Airway epithelial cell (primary cell): ENCODE measurements at places on chromosomes 7 and 10. TPM values are rescaled to one million over a fixed set of nuclear protein-coding genes. Genes with fewer than 3 reads are reported as not detected.

ANKRD26 gene
- 2.2 and 3.0 TPM in 2 replicates for total RNA-seq

CUTC gene
- total RNA-seq: 18.9 and 32.0 TPM in 2 replicates

ZNF425 gene
- total RNA-seq: 2.1 and 2.8 TPM in 2 replicates

GBX1 gene
- total RNA-seq: not detected in 2 replicates

STEAP1B gene
- total RNA-seq: 0.63 and 0.70 TPM in 2 replicates

PCDH15 gene
- not detected in 2 replicates for total RNA-seq

CCL24 gene
- not detected in 2 replicates for total RNA-seq

LBX1 gene
- not detected in 2 replicates for total RNA-seq

ITPRID1 gene
- 0.14 TPM in 1 of 2 replicates, not detected in the other for total RNA-seq

NUP42 gene
- total RNA-seq: 18.1 and 30.0 TPM in 2 replicates

COL28A1 gene
- total RNA-seq: under 0.01 and 0.05 TPM in 2 replicates

LLCFC1 gene
- not detected in 2 replicates for total RNA-seq

PSAP gene
- 482 and 505 TPM in 2 replicates for total RNA-seq

HOXA3 gene
- not detected in 2 replicates for total RNA-seq

AGAP4 gene
- total RNA-seq: 5.5 and 9.3 TPM in 2 replicates

SSC4D gene
- 3.9 and 4.3 TPM in 2 replicates for total RNA-seq

FOXI2 gene
- not detected in 2 replicates for total RNA-seq

SH2D4B gene
- total RNA-seq: not detected in 2 replicates

NUTM2E gene
- not detected in 2 replicates for total RNA-seq

TNKS2 gene
- 22.8 and 28.9 TPM in 2 replicates for total RNA-seq

PLCE1 gene
- 1.6 and 2.3 TPM in 2 replicates for total RNA-seq

IKZF1 gene
- total RNA-seq: not detected in 2 replicates

MMP21 gene
- not detected in 2 replicates for total RNA-seq

ASAH2 gene
- 0.63 and 5.0 TPM in 2 replicates for total RNA-seq

MYOZ1 gene
- not detected in 2 replicates for total RNA-seq

IL15RA gene
- 2.6 and 6.2 TPM in 2 replicates for total RNA-seq

HSPB1 gene
- 1,619 and 1,931 TPM in 2 replicates for total RNA-seq

GLCCI1 gene
- 1.7 and 4.8 TPM in 2 replicates for total RNA-seq

PALD1 gene
- 0.60 and 0.71 TPM in 2 replicates for total RNA-seq

VWA2 gene
- 2.1 and 2.8 TPM in 2 replicates for total RNA-seq

CCDC3 gene
- total RNA-seq: 15.7 and 16.6 TPM in 2 replicates

CREB5 gene
- total RNA-seq: 1.7 and 3.8 TPM in 2 replicates

SLC13A1 gene
- total RNA-seq: not detected in 2 replicates

CPA1 gene
- not detected in 2 replicates for total RNA-seq
